ENCODE measurements at places on chromosomes 12 and 14.

DNA sequence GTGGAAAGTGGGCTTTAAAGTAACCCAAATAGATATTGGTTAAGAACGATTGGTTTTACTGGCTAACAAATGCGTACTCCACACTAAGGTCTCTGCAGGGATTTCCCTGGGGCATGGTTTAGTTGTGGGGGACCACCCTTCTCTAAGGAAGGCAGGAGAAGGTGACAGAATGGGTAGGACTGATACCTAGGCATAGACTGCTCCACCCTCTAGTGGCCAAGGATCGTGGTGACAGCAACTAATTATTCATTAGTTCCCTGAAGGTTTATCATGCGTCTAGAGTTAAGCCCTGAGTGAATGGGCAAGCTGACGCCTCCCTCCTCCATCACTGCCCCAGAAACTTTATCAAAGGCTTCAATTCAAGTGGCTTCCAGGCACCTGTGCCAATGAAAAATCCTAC is 9.1 kb downstream of the FAM181A start:
- DNase-seq, result no peak

DNA sequence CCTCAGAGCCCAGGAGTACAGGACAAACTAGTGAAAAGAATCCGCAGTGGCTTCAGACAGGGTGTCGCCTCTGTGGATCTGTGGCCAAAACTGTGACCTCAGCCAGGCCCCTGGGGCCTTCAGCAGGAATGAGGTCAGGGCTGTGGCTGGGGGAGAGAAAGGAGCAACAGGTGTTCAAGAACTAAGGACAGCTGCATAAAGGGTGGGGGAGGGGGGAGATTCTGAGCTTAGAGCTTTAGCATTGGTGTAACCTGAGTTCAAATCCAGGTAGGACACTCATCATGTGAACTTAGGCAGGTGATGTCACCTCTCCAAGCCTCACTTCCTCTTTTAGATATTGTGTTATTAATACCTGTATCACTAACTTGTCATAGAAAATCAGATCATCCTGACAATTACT is 40.9 kb upstream of the CORO1C start:
- DNase-seq, result no peak

DNA sequence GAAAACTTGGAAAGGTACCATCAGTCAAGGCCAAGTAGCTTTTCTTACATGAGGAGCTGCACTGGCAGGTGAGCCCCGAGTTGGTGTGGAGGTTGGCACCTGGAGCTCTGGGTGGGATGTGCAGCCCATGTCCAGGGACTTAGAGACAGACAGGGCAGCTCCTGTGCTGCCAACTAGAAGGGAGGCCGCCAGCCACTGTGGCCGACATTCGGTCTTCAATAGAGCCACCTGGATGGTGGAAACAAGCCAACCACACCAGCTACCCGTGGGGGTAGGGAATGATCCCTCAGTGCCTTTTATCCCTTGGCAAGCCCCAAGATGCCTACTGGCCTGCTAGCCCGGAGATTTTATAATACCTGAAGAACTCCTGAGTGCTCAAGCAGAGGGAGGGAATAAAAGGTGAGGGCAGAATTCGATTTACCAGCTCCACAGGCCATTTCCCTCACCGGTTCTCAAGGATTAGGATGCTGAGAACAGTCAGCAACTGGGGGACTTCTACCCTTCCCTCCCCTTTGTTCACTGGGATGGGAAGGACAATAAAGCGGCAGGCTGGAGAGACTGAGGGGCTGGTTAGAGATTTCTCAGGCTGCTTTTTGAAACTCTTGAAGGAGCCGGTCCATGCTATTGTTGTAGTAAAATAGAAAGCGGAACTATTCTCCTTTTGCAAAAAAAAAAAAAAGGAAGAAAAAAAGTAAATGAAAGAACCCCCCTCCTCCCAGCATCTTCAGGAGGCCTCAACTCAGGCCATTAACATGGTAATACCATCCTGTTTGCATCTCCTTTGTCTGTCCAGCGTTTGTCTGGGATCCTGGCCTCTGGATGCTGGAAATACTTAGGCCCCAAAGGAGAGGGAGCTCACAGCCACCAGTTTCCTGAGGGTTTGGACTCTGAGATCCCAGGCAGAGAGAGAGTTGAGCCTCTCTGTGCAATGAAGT is 321.6 kb downstream of the ZFP36L1 start:
- DNase-seq, result no peak

DNA sequence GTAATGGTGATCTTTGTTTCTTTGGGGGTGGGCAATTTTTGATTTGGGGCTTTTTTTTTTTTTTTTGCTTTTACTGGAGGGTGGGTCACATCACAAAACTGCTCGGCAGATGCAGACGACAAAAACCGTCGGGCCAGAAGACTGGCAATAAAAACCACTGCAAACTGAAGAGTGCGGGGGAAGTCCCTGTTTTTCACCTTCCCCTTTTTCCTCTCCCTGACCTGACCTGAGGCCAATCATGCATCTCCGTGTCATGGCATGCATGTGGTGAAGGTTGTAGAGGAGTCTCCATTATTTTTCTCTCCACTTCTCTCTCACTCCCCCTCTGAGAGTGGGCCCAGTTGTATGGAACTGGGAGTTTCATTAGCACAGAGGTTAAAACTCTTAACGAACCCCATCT is 57.5 kb downstream of the AP5M1 start:
- no peak for DNase-seq

- no peak for DNase-seq
These were observed 79.2 kb downstream of the TBC1D30 start for GRCh38 chr12:64903479-64904152.

GRCh38 chr12:84198294-84198946 is 714.2 kb downstream of the SLC6A15 start:
- DNase-seq, result no peak

DNA sequence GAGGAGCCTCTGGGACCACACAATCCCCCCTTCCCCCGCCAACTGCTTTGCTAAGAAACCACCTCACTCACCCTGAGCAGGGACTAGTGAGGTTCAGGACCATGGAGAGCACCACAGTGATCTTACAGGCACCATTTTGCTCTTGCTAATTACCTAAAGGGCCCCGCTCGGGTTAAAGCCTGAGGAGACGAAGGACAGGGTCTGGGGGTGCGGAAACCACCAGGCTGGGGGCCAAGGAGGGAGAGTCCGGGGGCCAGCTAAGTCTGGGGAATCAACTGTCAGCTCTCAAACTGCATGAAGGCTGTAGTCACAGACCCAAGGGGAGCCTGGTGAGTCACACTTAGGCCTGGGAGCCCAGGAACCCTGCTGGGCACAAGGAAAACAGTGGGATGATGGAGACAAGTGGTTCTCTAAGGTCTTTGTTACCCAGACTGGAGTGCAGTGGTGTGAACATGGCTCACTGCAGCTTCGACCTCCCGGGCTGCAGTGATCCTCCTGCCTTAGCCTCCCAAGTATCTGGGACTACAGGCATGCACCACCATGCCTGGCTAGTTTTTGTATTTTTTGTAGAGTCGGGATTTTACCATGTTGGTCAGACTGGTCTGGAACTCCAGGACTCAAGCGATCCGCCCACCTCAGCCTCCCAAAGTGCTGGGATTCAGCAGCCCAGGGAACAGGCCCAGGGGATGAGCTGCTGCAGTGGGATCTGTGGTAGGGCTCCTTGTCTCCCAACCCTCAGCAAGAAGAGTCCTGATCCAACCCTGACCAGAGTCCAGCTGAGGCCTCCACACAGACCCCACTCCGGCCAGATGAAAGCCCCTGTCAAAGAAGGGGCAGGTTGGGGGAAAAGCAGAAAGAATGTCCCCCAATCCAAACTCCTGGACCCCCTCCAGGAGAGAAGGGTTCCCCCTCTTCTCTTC is 98.8 kb downstream of the CALM1 start:
- peak; percentile 16 for DNase-seq

DNA sequence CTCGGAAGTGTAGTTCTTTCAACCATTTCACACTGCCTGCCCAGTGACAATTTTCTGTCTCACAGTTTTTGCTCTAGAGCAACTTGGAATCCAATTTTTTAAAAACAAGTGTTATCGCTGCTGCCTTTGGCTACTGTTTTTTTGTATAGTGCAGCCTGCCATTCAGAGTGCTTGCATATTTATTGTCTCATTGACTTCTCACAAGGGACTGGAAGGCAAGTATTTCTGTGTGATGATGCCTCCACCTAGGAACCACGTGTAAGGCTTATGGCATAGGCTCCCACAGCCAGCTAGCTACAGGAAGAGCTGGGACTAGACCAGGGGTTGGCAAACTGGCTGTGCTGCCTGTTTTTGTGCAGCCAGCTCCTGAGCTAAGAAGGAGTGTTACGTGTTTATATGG is 903 bp downstream of the PARPBP start:
- no peak for DNase-seq

DNA sequence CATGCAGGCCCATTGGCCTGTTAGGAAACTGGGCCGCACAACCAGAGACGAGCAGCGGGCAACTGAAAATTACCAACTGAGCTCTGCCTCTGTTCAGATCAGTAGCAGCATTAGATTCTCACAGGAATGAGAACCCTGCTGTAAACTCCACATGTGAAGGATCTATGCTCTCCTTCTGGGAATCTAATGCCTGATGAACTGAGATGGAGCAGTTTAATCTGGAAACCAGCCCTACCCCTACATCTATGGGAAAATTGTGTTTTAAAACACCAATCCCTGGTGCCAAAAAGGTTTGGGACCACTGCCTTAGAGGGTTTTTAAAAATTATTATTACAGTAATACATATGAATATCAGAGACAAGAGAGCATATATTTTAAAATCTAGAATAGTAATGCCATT is 1144.5 kb downstream of the FSCB start:
- DNase-seq, result no peak

- DNase-seq, result no peak
These were observed 254.3 kb downstream of the RGS6 start for GRCh38 chr14:72186523-72186922.

DNA sequence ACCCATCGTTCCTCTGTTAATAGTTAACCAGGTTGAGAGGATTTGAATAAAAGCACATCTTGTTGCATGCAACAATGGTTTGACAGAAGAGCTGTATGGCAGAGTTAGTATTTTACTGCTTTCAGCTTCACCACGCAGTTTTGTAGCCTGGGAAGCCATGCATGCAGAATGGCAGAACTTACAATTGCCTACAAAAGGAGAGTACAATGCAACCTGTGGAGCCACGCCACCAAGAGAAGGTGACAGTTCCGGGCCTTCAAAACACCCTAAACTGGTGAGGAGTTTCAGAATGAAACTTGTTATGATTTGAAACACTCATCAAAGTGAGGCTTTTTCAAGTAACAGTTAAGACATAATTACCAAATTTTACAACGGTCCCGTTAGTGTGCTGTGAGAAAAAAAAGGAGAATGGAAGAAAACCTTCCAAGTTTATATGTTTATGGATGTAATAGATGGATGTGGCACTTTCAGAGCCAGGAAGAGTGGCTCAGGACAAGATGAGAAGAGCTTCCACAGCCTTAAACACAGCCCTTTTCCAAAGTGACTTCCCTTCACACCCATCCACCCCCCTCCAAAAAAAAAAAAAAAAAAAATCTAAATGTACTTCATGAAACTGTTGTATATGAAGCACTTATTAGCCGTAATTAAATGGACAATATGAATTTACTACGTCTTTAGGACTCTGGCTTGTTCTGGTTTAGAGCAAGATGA is 158.7 kb downstream of the EGLN3 start:
- no peak for DNase-seq

DNA sequence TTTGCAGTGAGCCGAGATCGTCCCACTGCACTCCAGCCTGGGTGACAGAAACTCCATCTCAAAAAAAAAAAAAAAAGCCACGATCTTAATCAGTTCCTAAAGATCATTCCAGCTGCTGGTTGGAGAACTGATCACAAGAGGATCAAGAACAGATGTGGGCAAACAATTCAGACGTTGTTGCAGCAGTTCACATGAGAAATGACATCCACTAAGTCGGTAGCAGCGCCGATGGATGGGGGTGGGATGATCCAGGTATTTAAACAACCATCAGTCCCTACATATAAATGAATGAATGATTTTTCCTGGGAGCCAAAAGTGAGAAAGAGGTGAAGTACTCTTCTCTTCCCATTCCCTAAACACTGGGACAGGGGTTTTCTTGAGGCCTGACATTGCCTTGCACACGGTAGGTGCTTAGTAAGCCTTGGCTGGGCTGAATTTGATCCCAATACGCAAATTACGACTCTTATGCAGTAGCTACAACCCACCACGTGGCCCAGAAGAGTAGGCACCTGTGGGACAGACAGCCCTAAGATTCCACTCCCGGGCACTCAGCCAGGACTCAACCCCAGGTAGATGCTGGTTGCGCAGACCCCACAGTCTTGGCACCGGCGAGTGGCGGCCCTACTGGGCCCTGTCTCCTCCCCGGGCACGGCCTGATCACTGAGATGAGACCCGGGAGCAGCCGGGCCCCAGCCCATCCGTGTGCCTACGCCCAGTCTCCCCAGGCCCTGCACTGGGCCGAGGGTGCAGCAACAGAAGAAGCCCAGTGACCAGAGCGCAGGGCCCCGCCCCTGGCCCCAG is 565 bp downstream of the SPRYD3 start:
- no peak for DNase-seq

DNA sequence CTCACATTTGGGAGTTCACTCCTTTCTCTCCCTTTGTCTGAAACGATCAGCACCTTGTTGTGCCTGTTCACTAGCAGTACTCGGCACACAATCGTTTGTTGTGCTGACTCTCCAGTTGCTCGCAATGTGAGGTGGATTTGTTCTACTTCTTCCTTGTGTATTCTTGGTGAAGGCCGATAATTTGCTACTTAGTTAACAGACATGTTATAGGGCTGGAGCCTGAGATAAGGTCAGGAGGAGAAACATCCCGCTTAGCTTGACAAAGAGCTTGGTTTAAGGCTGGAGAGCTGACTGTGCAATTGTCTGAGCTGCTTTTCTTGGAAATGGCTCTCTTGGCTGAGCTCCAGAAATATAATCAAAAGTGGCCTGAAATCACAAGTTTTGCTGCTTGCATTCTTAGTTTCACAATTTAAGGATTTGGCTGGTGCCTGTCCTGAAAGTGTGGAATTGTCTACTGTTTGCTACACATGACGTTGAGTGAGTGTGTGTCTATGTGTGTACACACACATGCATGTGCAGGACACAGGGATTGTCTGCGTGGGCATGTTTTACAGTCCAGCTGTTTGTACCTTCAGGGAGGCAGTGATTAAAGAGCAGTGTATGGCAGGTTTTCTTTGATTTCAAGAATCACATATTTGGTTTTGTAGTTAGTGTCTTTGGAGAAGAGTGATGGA is 77.7 kb downstream of the ARF6 start:
- no peak for DNase-seq
